Activated CD4-positive, alpha-beta memory T cell treated with anti-CD3 and anti-CD28 coated beads, Interleukin-2, amount 10 ng/mL, durations not matched to agents 7 days and 5 days (primary cell): ENCODE measurements at places on chromosomes 11 and 22. TPM values are rescaled to one million over a fixed set of nuclear protein-coding genes. Genes with fewer than 3 reads are reported as not detected.

Gene OR52I1
- not detected for total RNA-seq

Gene SIK3
- 43.0 TPM for total RNA-seq

Gene TSSK2
- not detected for total RNA-seq

Gene MPEG1
- not detected for total RNA-seq

Gene KDELR3
- 0.88 TPM for total RNA-seq

Gene RIBC2
- total RNA-seq: 7.3 TPM

Gene PKNOX2
- total RNA-seq: not detected

Gene LRRC55
- total RNA-seq: not detected

- no peaks in the 10 kb centered on the region for H3K4me1 ChIP-seq
- H3K4me3 ChIP-seq: no peak overlapping the region
- no peaks in the 10 kb centered on the region for H3K36me3 ChIP-seq
- DNase-seq: no peak
- no peak overlapping the region for H3K27ac ChIP-seq
Observed at GRCh38 chr22:47457021-47457420, 694.6 kb downstream of the TBC1D22A start.

- no peak overlapping the region for H3K27ac ChIP-seq
- H3K27me3 ChIP-seq: peaks cover 2% of the 10 kb centered on the region
- no peaks in the 10 kb centered on the region for H3K4me1 ChIP-seq
- no peak overlapping the region for H3K4me3 ChIP-seq
Observed at GRCh38 chr11:71148716-71149115, 103.7 kb downstream of the SHANK2 start.

- H3K4me3 ChIP-seq: no peak overlapping the region
- DNase-seq: no peak
- H3K27me3 ChIP-seq: no peaks in the 10 kb centered on the region
- H3K27ac ChIP-seq: no peak overlapping the region
- H3K36me3 ChIP-seq: peaks cover 74% of the 10 kb centered on the region
- H3K4me1 ChIP-seq: peaks cover 5% of the 10 kb centered on the region
Observed at GRCh38 chr22:31846161-31847115, 92.6 kb downstream of the DEPDC5 start.

GRCh38 chr11:123880912-123881311, 4.6 kb downstream of the TMEM225 start:
- H3K4me1 ChIP-seq: no peaks in the 10 kb centered on the region
- H3K4me3 ChIP-seq: no peak overlapping the region
- DNase-seq: no peak
- H3K27ac ChIP-seq: no peak overlapping the region
- H3K27me3 ChIP-seq: no peaks in the 10 kb centered on the region
- no peaks in the 10 kb centered on the region for H3K36me3 ChIP-seq

GRCh38 chr22:19903031-19903430, 38.5 kb upstream of the COMT start:
- no peaks in the 10 kb centered on the region for H3K4me1 ChIP-seq
- no peaks in the 10 kb centered on the region for H3K36me3 ChIP-seq
- no peaks in the 10 kb centered on the region for H3K27me3 ChIP-seq
- no peak for DNase-seq
- H3K27ac ChIP-seq: no peak overlapping the region
- no peak overlapping the region for H3K4me3 ChIP-seq

DNA sequence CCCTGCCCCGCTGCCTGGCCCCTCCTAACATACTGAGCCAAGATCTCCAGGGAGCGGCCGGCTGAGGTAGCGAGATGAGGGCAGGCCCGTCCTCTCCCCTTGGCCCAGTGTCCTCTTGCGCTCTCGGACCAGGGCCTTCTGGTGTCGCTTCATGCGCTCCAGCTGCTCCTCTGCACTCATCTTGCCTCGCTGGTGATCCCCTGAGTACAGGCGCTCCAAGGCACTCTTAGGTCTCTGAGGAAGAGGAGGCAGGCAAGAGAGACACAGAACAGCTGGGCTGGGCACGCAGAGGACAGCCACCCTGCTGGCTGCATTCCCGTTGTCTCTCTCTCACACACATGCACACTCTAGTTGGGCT, 50.6 kb downstream of the C11orf58 start:
- H3K4me3 ChIP-seq: no peak overlapping the region
- no peak for DNase-seq
- H3K4me1 ChIP-seq: peaks cover 8% of the 10 kb centered on the region

DNA sequence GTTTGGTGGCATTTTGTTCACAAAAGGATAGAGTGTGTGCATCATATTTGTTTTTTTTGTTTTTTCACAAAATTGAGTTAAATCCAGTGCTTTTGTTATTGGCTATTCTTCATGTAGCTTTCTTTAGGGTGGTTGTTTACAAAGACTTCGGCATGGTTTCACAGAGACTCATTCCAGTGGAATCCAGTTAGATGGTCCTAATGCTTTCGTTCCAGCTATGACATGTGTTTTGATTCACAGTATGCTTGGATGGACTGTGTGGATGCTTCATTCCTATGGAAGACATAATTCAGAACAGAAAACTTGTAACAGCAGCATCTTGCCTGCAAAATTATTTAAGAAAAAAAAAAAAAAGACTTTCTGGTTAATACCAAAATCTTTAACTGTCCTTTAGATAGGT, 97.9 kb downstream of the PDHX start:
- H3K27me3 ChIP-seq: peaks cover 6% of the 10 kb centered on the region
- H3K4me3 ChIP-seq: no peak overlapping the region
- peak overlapping the region; percentile 84 for H3K27ac ChIP-seq
- no peak for DNase-seq
- no peaks in the 10 kb centered on the region for H3K36me3 ChIP-seq

DNA sequence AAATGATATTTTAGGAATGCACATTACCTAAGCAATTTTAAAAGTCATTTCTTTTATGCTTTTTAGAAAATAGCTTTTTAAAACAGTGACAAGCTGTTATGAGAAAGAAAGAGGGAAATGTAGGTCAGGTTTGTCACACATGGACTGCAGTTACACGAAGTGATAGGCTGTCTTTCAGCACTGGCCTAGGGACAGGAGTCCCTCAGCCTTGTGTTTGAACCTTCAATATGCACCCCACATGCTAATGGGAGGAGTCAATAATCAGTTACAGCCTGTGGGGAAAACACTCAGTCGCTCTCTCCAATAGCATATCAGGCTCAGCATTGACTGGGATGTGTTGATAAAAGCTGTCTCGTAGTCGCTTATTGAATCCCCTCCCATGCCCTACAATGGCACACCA, 45.8 kb downstream of the DNAJC24 start:
- DNase-seq: no peak
- peaks cover 4% of the 10 kb centered on the region for H3K36me3 ChIP-seq
- H3K27me3 ChIP-seq: no peaks in the 10 kb centered on the region
- no peaks in the 10 kb centered on the region for H3K4me1 ChIP-seq
- no peak overlapping the region for H3K27ac ChIP-seq

DNA sequence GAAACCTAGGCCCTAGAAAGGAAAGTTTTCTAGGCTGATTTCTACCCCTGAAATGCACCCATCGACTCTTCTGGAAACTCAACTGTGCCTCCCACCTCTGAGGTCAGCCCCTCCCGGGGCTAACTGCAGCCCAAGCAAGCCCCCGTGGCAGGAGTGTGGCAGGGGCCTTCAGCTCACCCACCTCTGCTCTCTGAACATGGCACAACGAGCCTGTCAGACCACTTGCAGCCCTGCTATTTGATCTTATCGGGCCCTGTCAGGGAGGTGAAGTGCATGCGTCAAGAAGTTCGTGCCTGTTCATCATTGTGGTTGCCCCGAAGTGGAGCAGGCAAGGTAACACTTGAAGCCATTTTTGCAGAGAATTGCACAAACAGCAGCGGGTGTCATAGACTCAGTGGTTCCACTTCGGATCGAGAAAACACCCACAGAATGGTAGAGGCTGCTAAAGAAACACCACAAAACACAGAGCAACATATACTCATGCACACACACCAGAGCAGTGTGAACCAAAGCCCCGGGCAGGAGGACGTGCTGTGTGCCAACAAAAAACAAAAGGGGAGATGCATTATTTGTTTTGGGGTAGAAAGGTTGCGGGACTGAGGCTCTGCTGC, 262.7 kb downstream of the ETS1 start:
- H3K27me3 ChIP-seq: no peaks in the 10 kb centered on the region
- peaks cover 91% of the 10 kb centered on the region for H3K4me1 ChIP-seq
- peak; percentile 90 for DNase-seq

GRCh38 chr11:76087749-76088148, 118.6 kb downstream of the WNT11 start:
- no peaks in the 10 kb centered on the region for H3K27me3 ChIP-seq
- H3K4me3 ChIP-seq: no peak overlapping the region
- H3K36me3 ChIP-seq: peaks cover 3% of the 10 kb centered on the region
- no peaks in the 10 kb centered on the region for H3K4me1 ChIP-seq
- H3K27ac ChIP-seq: no peak overlapping the region

DNA sequence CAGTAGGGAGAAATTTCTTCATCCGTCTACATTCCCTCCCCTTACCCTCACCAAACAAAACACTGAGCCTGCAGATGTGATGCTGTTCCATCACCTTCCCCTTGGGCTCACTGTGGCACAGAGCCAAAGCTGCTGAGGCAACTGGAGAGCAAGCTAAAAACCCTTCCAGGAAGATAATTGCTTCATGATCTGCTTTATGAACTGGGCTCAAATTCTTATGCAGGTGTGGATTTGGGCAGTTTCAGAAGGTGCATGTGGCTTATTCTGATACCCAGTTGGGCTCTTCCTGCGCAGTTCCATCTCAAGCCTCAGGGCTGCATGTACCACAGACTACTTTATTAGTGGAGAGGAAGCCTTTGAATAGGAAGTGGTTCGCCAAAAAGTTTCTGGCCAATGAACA, 58.3 kb downstream of the AAMDC start:
- peak; percentile 29 for DNase-seq
- H3K36me3 ChIP-seq: peaks cover 28% of the 10 kb centered on the region
- H3K27ac ChIP-seq: peak overlapping the region; percentile 67
- no peaks in the 10 kb centered on the region for H3K27me3 ChIP-seq
- peaks cover 13% of the 10 kb centered on the region for H3K4me1 ChIP-seq
- no peak overlapping the region for H3K4me3 ChIP-seq

- H3K36me3 ChIP-seq: no peaks in the 10 kb centered on the region
- H3K4me3 ChIP-seq: no peak overlapping the region
- no peak overlapping the region for H3K27ac ChIP-seq
- no peak for DNase-seq
Observed at GRCh38 chr11:101584655-101585054, 848 bp upstream of the TRPC6 start.

GRCh38 chr22:37377927-37378326, 49.4 kb downstream of the ELFN2 start:
- H3K27me3 ChIP-seq: peaks cover 11% of the 10 kb centered on the region
- H3K36me3 ChIP-seq: no peaks in the 10 kb centered on the region
- no peak overlapping the region for H3K27ac ChIP-seq
- DNase-seq: no peak
- H3K4me3 ChIP-seq: no peak overlapping the region

GRCh38 chr11:126989942-126990715, 10.4 kb downstream of the KIRREL3 start:
- no peaks in the 10 kb centered on the region for H3K4me1 ChIP-seq
- H3K36me3 ChIP-seq: no peaks in the 10 kb centered on the region

GRCh38 chr22:21628386-21629254, 1.2 kb downstream of the YDJC start:
- no peak for DNase-seq
- H3K4me1 ChIP-seq: peaks cover 46% of the 10 kb centered on the region
- H3K27me3 ChIP-seq: no peaks in the 10 kb centered on the region
- H3K4me3 ChIP-seq: peak overlapping the region; percentile 87
- peak overlapping the region; percentile 88 for H3K27ac ChIP-seq

GRCh38 chr11:8863838-8864237, 47.2 kb upstream of the AKIP1 start:
- no peak overlapping the region for H3K4me3 ChIP-seq
- DNase-seq: no peak
- H3K27me3 ChIP-seq: peaks cover 49% of the 10 kb centered on the region
- no peaks in the 10 kb centered on the region for H3K4me1 ChIP-seq

DNA sequence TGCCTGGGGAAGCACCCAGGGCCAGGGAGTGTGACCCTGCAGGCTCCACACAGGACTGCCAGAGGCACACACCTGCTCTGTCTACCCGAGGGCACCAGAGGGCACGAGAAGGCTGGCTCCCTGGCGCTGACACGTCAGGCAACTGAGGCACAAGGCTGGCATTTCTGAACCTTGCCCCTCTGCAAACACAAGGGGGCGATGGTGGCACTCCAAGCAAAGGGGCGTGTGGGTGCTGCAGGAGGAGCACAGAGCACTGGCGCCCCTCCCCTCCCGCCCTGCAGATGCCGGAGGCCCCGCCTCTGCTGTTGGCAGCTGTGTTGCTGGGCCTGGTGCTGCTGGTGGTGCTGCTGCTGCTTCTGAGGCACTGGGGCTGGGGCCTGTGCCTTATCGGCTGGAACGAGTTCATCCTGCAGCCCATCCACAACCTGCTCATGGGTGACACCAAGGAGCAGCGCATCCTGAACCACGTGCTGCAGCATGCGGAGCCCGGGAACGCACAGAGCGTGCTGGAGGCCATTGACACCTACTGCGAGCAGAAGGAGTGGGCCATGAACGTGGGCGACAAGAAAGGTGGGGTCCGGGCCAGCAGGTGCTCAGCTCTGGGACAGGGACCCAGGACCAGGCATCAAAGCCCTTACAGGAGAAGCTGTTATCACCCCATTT, 20.8 kb upstream of the TXNRD2 start:
- H3K27ac ChIP-seq: no peak overlapping the region
- no peaks in the 10 kb centered on the region for H3K36me3 ChIP-seq
- H3K27me3 ChIP-seq: no peaks in the 10 kb centered on the region
- peaks cover 3% of the 10 kb centered on the region for H3K4me1 ChIP-seq
- no peak overlapping the region for H3K4me3 ChIP-seq

DNA sequence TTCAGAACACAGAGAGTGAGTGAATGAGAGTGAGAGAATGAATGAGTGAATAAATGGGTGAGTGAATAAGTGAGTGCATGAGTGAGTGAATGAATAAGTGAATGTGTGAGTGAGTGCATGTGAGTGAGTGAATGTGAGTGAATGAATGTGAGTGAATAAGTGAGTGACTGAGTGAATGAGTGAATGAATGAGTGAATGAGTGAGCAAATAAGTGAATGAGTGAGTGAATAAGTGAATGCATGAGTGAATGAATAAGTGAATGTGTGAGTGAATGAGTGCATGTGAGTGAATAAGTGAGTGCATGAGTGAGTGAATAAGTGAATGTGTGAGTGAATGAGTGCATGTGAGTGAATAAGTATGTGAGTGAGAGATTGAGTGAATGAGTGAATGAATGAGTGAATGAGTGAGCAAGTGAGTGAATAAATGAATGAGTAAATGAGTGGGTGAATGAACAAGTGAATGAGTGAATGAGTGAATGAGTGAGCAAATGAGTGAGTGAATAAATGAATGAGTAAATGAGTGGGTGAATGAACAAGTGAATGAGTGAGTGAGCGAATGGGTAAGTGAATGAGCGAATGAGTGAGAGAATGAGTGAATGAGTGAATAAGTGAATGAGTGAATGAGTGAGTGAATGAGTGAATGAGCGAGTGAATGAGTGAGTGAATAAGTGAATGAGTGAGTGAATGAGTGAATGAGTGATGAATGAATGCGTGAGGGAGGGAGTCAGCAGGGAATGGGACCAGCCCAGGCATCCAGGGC, 21.3 kb upstream of the MUC5B start:
- no peaks in the 10 kb centered on the region for H3K4me1 ChIP-seq
- H3K27ac ChIP-seq: no peak overlapping the region
- no peak overlapping the region for H3K4me3 ChIP-seq
- H3K27me3 ChIP-seq: no peaks in the 10 kb centered on the region

GRCh38 chr11:14858404-14858803, 33.6 kb downstream of the CYP2R1 start:
- H3K36me3 ChIP-seq: peaks cover 75% of the 10 kb centered on the region
- DNase-seq: no peak
- no peak overlapping the region for H3K4me3 ChIP-seq
- H3K27me3 ChIP-seq: no peaks in the 10 kb centered on the region
- no peak overlapping the region for H3K27ac ChIP-seq
